Stimulated activated CD8-positive, alpha-beta memory T cell treated with anti-CD3 and anti-CD28 coated beads, Interleukin-4, amount 100 ng/mL, for 4 hours (primary cell): ENCODE measurements at places on chromosomes 3 and 15.

- DNase-seq: no peak
These were observed 215.1 kb upstream of the MLF1 start for GRCh38 chr3:158355623-158356588.

- no peak for DNase-seq
These were observed 241.8 kb downstream of the TBC1D5 start for GRCh38 chr3:17500618-17501017.

GRCh38 chr3:140629357-140630137 is 48.3 kb upstream of the TRIM42 start:
- no peak for DNase-seq

GRCh38 chr3:146386936-146387335 is 82.4 kb downstream of the PLSCR2 start:
- DNase-seq: no peak

DNA sequence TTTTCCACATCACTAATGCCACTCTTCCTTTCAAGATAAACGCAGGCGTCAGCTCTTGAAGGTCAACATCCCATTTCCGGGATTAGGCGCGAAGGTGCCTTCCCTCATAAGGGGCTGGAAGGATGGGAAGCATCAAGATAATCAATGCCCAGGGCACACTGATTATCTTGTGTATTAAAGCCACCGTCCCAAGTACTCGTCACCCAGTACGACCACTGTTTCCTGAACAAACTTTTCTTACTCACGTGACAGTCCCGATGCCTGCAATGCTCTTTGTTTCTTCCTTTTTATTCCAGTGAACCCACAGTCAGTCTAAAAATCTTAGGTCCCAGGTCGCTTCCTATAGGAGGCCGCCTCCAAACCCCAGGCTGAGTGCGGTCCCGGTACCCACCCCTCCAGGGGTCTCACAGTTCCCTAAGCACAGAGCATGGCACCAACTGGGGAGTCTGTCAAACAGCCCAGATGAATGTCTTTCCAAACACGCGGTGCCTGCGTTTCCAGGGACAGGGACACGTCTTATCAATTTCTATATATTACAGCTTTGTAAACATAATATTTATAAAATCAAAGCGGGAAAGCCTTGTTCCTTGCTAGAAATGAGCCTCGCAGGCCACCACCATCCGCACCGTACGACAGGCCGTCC is 589 bp downstream of the ANAPC13 start:
- DNase-seq: peak; percentile 5

DNA sequence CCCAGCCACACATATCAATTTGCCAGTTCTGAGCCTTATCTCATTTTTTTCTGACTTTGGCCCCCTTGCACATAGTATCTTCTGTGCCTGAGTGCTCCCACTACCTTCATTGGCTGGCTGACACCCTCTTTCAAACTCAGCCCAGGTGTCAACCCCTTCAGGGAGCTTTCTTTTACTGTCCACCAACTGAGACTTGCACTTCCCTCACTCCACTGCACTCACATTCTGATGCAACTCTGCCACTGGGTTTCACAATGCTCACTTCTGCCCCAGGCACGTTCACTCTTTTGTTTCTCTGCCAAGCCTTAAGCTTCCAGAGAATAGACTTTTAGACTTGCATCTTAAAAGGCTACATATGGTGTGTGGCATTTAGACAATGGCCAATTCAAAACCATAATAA is 101.5 kb upstream of the CBLB start:
- no peak for DNase-seq

GRCh38 chr3:104286645-104287044 is 1080.1 kb upstream of the ALCAM start:
- no peak for DNase-seq

DNA sequence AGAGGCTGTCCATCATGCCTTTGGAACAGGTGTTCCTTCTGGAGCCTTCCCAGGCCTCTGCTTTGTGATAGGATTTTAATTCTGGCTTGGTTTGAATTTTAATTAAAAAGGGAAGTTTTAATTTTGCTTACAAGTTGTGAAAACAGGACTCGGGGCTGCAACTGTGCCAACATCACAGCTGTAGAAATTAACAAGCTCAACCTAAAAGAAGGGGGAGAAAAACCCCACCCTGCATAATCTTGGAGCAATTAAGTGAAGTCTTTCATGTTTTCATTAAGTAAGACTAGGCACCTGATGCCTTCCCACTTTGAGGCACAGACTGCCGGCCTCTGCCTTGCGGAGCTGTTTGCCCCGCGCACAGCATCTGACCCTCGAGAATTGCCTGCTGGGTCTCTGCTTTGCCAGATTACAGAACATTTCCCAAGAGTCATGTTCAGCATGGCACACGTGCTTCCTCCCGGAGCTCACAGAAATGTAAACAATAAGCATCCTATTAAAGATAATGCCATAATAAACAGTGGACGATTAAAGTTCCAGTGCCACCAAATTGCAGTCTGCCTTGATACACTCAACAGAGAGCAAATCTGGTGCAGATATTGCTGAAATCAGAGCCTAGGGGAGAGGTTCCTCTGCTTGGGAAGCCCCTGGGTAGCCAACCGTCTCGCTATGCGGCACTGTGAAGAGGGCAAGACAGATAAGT is 364.2 kb downstream of the LRTM1 start:
- DNase-seq: no peak

- no peak for DNase-seq
These were observed 336.3 kb upstream of the CFAP20DC start for GRCh38 chr3:59386165-59386564.

DNA sequence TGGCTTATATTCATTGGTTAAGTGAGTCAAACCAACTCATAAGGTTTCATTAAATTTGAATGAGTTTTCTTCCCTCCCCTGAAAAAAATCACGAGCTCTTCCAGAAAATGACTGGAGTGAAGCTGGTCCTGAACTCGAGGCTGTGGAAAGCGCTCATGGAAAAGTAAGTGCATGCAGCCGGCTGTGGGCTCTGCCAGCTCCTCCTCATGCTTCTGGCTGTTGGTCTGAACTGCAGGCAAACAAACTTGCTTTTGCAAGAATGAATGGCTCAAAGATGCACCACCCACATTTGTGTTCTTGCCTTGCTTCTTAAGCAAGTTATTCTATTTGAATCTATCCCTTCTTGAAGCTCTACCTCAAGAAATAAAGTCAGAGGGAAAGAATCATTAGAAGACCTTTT is 6.2 kb downstream of the ETV5 start:
- no peak for DNase-seq

DNA sequence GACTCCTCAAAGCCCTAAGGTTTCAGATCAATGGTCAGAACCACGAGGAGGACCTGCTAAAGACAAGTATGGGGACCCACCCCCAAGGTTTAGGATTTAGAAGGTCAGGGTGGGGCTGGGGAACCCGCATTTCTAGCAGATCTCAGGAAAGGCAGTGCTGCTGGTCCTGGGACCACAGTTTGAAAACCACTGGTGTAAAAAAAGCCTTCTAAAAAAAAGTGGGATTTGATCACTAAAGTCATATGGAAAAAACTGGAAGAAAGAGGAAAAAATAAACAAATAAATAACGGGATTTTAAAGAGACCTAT is 832 bp downstream of the SLC41A3 start:
- DNase-seq: no peak

- no peak for DNase-seq
These were observed 271.8 kb downstream of the ZIC1 start for GRCh38 chr3:147680837-147681483.

DNA sequence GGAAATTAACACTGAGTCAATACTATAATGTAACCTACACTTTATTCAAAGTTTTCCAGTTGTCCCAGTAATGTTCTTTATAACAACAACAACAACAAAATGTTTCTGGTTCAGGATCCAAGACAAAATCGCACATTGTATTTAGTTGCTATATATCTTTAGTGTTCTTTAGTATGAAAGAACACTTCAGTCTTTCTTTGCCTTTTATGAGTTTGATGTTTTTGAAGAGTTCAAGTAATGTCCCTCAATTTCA is 7.6 kb upstream of the GRAMD1C start:
- no peak for DNase-seq

- no peak for DNase-seq
These were observed 195.4 kb upstream of the LPP start for GRCh38 chr3:187958432-187959003.

DNA sequence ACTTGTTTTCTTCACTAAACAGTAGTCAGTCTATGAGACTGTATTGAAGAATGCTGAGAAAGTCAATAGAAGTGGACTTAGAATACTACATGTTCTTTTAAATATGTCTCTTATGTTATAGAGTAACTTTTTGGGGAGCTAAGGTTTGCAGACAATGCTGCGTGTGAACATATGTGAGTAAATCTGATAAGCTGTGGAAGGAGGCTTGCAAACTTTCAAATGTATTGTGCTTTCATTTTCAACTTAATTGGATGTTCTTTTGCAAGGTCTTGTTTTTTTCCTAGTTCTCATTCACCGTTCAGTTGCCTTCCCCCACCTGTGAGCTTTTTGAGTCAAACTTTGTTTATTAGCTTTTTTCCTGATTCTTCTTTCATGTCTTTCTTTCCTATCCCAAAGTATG is 176.2 kb downstream of the LPP start:
- no peak for DNase-seq

DNA sequence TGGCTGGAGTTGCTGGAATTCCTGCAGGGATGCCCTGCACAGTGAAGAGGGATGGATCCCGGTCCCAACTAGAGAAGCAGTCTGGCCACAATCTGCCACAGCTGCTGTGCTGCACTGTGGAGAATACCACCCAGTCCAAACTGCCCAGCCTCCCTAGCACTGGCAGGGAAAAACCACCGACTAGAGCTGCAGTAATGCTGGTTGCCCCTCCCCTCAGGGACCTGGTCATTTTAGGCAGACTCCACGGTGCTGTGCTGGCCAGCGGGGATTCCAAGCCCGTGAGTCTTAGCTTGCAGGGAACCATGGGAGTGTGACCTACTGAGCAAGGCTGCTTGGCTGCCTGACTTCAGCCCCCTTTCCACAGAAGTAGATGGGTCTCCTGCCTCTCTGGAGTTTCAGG is 478.0 kb upstream of the ATP11B start:
- no peak for DNase-seq

GRCh38 chr3:71103430-71103921 is 480.1 kb downstream of the FOXP1 start:
- DNase-seq: no peak

DNA sequence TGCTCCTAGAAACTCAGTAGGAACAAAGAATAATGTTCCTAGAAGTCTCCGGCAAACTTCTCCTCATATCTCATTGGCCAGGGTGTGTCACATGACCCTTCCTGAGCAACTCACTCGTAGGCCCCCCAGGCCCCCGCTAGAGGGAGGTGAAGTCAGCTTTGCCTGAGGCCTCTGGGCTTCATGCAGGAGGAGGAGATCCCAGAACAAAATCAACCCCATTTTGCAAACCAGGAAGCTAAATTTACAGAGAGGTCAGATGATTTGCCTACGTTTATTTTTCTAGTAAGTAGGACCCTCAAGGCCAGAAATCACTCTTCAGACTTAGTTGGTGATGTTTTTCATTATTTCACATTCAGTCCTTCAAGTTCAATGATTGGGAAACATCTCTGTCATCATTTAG is 99.1 kb downstream of the SSR3 start:
- DNase-seq: no peak

DNA sequence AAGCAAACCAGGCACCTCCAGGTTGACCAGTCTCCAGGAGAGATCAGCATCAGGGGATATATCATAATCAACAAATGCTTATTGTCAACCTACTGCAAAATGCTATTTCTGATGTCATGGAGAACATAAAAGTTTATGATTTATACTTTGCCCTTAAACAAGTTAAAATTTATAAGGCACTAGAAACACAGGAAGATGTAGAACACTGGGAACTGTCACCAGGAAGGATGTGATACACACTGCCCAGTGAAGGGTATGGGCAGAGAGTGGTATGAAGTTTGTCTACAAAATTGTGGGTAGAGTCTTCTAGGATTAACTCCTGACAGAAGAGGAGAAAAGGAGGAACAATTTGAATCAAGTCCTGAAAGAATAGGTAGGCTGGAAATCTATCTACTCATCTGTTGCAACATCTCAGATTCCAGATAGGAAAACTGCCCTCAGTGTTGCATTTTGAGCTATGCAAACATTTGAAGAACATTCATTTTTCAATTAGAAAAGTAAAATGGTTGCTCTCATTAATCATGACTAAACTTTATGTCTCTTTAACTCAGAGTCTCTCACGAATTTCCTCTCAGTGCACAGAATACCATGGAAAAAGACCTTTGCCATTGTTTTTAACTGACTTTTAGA is 105.9 kb upstream of the SKOR1 start:
- no peak for DNase-seq

GRCh38 chr15:62279041-62279440 is 114.0 kb upstream of the C2CD4B start:
- DNase-seq: no peak

GRCh38 chr15:85423256-85423655 is 42.9 kb downstream of the AKAP13 start:
- no peak for DNase-seq

- DNase-seq: no peak
These were observed 206.9 kb upstream of the TRIM42 start for GRCh38 chr3:140470962-140471361.

DNA sequence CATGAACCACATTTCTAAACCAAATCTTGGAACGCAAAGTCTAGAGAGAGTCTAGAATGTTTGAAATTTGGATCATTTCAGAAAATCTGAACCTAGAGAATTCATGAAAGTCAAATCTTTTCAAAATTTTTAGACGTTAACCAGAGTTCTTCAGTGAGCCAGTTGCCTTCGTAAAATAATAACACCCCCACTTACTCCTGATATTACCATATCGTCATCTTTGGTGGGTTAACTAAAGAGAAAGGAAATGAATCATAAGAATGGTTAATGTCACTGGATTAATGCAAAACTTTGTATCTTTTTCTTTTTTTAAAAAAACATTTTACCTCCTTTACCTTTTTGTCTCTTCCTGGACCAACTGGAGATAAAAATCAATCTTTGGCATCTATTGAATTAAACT is 1.2 kb upstream of the ZBED2 start:
- DNase-seq: no peak

- DNase-seq: no peak
These were observed 232.2 kb downstream of the VPS13C start for GRCh38 chr15:61828008-61828407.

GRCh38 chr15:41511899-41512369 is 1.7 kb downstream of the LTK start:
- no peak for DNase-seq

DNA sequence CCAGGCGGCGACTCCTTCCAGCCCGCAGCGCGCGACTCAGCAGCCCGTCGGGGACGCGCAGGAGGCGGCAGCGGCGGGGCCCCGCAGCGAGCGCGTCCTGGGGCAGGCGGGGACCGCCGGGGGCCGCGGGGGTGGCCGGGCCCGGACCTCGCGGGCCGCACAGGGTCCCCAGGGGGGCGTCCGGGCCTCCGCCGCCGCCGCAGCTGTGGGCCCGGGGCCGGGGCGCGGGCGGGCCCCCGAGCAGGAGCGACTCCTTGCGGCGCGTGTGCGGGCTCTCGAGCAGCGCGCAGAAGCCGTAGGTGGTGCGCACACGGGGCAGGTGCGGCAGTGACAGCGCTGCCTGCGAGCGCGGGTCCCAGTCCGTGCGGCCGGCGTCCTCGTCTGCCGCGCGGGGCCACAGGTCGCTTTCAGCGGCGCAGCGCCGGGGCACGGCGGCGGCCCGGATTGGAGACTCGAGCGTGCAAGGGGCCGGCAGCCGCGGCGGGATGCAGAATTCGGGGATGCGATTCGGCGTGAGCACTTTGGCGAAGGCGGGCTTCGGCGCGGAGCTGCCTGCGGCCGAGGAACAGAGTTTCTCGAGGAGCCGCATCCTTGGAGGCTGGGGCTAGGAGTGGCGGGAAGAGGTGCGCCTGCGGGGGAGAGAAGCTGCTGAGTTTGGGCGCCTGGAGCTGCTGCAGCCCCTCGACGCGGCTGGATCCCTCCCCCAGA is 535 bp downstream of the C2CD4B start:
- no peak for DNase-seq
